LHCN-M2 (cell line): ENCODE measurements at places on chromosomes 4 and X. TPM values are rescaled to one million over a fixed set of nuclear protein-coding genes. Genes with fewer than 3 reads are reported as not detected.

TMEM144 gene
- total RNA-seq, result 6.2 and 7.9 TPM in 2 replicates

DNA sequence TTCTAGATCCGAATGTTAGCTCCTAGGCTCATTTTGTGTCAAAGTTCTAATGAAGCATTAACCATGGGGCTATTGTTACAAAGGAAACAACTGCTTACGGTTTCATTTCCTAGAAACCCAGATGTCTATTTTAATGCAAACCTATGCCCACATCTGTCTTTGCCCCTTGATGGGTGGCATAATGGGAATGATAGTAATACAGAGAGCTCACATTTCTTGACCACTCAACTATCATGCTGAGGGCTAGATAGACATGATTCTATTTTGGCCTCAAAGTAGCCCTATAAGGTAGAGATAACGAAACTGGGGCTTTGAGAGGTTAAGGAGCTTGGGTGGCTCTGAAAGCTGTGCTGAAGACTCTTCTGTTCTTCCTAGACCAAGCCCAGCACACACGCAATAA, 1.9 kb downstream of the TLR7 start:
- no peak for DNase-seq

GRCh38 chr4:163233321-163233720, 66.6 kb upstream of the NAF1 start:
- DNase-seq, result no peak

DNA sequence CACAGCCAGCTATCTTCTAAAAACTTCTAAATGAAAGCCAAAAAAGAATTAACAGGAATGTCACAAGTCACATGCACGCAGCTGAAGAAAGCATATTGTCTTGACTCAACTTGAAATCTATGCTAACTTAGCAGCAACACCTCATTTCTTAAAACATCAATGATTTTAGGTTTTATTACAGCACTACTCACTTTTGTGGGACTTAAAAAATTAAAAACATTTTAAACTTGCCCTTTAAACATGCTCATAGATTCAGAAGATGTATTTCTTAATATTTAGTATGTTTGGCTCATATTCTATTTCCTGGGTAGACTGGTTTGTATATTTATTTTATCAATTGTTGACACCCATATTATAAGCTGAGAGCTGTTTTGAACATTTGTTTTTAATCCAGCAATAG, 279.4 kb downstream of the NKX6-1 start:
- DNase-seq, result no peak

GRCh38 chr4:65880594-65880993, 210.3 kb upstream of the EPHA5 start:
- no peak for DNase-seq

CXXC4 gene
- total RNA-seq, result not detected in 2 replicates
